ENCODE measurements at places on chromosomes 7 and 10.

DNA sequence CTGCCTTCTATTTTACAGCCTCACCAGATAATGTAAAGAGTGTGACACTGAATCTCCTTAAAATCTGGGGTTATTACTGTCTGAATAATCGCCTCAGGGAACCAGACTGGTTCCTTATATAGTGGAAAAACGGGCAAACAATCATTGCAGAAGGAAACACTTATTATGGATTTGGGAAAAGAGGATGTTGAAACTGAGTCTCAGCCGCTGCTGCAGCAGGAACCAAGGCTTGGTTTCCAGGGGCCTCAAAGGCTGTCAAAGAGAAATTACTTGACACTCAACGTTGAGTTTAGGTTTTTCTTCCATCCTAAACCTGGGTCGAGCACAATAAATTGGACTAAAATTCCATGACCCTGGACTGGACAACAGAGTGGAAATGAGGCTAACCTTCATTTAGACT, 103.8 kb upstream of the AHR start:
- DNase-seq = no peak

DNA sequence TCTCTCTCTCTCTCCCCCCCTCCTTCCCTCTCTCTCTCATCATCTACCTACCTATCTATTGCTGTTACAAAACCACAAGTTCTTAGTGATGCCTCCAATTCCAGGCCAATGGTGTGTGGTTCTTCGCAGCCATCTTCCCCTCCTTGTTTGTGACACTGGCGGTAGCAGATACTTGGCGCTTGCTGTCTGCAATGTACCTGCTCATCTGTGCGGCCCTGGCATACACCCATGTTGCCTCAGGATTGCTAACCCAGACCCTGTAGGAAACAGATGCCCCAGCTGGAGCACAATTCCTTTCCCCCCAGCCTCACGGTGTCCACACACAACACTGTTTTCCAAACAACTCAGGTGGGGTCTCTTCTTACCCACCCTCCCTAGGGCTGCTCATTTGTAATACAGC, 13.6 kb upstream of the DPYSL4 start:
- DNase-seq = no peak

DNA sequence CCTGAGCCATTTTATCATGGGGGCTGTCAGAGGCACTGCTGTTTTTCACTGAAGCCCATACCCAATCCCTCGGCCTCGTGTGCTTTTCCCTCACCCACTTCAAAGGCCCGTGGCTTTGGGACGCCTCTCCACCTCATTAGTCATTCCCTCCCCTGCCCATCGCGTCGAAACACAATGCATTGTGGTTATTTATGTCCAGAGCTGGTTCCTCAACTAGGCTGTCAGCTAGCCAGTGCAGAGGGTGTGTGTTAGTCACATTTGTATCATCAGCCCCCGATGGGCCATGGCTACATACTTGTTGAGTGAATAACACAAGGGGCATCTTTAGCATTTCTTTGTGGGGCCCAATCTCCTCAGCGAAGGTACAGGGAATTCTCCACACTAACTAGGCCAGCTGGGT, 3.8 kb upstream of the CRCP start:
- DNase-seq = no peak

DNA sequence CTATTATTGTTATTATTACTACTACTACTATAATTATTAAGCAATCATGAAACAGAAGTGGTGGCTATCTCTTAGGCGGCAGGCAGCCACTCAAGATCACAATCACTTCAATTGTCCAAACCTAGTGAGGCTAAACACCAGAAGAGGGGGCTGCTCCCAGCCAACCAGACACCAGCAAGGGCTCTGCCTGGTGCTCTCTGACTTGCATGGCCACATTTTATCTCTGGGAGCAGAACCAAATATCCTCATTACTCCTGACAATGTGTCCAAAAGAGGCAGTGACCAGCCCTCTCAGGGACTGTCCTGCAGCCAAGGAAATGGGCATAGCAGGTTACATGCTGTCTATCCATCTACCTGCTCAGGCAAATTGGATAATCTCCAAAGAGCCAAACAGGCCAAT, 187.4 kb upstream of the PDE1C start:
- DNase-seq = no peak

- no peak for DNase-seq
Observed at GRCh38 chr10:49610458-49611165, 502 bp downstream of the SLC18A3 start.

DNA sequence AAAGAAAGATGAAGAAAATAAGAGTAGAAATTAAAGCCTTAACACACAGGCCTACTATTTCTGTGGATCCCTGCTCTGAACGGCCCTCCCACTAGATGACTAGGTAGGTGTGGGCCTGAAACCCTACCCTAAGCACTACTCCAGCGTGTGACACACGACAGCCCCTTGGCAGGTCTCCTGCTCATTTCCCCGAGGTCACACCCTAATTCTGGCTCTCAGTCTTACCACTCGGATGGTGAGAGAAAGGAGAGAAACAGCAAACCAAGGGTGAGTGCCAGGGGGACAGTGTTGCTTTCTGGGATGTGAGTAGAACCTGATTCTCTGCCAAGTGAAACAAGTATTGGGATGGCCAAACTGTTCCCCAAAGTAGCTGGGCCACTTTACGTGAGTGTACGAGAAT, 12.1 kb downstream of the GALNTL5 start:
- no peak for DNase-seq

DNA sequence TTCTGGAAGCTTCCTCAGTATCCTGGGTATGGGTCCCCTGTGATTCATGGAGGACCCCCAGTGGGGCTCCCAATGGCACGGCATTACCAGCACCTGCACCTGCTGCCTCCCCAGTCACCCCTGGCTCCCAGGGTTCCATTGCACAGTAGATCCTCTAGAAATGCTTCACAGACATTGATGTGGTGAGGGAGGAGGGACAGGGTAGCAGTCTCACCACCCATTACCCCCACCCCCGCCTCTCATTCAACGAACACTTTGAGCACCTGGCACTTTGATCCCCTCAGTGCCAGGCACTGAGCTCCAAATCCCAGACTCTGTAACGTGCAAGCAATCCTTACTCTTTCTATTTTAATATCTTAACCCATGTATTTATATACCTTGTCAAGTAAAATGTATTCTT, 26.8 kb upstream of the PSAP start:
- DNase-seq = no peak

- no peak for DNase-seq
Observed at GRCh38 chr10:60485025-60485424, 95.3 kb upstream of the ANK3 start.

GRCh38 chr10:29005988-29006387, 282.9 kb upstream of the LYZL1 start:
- DNase-seq = no peak
